Fibroblast of the aortic adventitia (primary cell): ENCODE measurements at places on chromosomes 1 and 21. TPM values are rescaled to one million over a fixed set of nuclear protein-coding genes. Genes with fewer than 3 reads are reported as not detected.

DNA sequence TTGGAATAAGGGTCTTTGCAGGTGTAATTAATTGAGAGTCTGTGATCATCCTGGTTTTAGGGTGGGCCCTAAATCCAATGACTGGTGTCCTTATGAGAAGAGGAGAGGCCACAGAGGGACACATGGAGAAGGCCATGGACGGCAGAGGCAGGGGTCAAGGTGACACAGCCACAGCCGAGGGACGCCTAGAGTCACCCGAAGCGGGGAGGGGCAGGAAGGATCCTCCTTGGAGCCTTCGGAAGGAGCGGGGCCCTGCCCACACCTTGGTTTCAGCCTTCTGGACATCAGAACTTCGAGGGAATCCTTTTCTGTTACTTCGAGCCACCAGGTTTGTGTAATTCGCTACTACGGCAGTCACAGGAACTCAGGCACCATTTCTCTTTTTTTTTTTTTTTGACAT is 31.1 kb downstream of the RRP1 start:
- DNase-seq, result no peak

- no peak for DNase-seq
These were observed 330.5 kb downstream of the SRGAP2C start for GRCh38 chr1:121515235-121515634.

GRCh38 chr1:74523873-74524480 is 11.6 kb upstream of the LRRC53 start:
- DNase-seq, result no peak

GRCh38 chr1:175648927-175649326 is 94.5 kb downstream of the TNR start:
- no peak for DNase-seq

- no peak for DNase-seq
These were observed 114.5 kb upstream of the SOD1 start for GRCh38 chr21:31545036-31545435.

- no peak for DNase-seq
These were observed 172.6 kb upstream of the RAB4A start for GRCh38 chr1:229098361-229098760.

GRCh38 chr1:201898992-201899391 is 10.3 kb downstream of the SHISA4 start:
- no peak for DNase-seq

DNA sequence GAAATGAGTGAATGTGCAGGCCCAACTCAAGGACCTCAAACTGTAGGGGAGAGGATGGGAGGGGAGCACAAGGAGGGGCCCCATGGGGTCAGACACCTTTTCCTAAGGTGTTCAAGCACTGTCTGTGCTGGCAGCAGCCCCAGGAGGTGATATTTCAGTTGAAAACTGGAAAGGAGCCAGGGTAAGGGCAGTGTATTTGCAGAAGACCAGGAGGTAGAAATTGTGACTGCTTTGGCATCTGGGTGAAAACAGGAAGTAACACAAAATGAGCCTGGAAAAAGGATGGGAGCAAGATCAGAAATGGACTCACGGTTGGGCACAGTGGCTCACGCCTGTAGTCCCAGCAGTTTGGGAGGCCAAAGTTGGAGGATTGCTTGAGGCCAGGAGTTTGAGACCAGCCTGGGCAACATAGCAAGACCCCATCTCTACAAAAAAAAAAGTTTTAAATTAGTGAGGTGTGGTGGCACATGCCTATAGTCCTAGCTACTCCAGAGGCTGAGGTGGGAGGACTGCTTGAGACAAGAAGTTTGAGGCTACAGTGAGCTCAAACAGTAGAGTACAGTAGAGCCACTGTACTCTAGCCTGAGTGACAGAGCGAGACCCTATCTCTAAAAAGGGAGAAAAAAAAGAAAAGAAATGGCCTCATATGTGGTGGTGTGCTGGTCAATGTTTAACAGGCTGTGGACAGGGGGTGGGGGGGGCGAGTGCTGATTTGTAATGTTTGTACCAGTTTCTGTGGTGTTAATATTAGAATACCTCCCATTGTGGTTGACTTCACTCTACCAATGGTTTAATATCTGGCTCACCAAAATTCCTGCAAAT is 76.2 kb upstream of the ANGPTL1 start:
- DNase-seq, result no peak

Gene LMOD1
- total RNA-seq, result 14.5 and 22.3 TPM in 2 replicates

Gene NT5C1A
- not detected in 2 replicates for total RNA-seq

Gene CR1L
- total RNA-seq, result not detected in 2 replicates

Gene NUAK2
- 0.74 and 2.9 TPM in 2 replicates for total RNA-seq

Gene FNDC5
- 0.41 and 0.99 TPM in 2 replicates for total RNA-seq

Gene GSTM3
- 96.0 and 188 TPM in 2 replicates for total RNA-seq
